Left cardiac atrium (tissue), 4 donors: ENCODE measurements at places on chromosomes 4 and X.

GRCh38 chr4:26619784-26620183, 35.9 kb downstream of the TBC1D19 start:
- no peak for DNase-seq

- no peak for DNase-seq
Measured at GRCh38 chr4:17447675-17448298, 64.1 kb downstream of the QDPR start.

DNA sequence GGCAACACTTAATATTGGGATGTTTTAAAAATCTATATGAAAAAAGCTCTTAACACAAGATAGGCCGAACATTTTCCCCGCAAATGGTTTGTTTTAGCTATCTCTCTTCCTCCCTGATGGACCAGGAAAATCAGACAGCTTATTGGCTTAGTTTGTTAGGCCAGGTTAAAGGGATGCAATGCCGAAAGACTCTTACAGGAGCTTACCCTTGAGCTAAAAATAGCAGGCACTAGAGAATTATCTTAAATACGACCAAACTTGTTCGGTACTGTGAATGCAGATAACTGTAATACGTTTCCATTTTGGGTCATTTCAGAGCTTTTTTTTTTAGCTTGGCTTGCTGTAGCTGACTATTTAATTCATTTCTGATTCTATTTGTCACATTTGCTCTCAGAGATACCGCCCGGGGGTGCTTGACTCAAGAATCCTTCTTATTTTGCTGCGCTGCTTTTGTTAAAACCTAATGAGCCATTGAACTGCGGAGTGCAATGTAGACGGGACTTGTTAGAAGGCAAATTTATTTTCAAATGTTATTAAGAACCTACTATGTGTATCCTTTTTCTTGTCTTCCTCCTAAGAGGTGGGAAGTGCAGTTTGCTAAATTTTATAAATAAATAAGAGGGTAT, 23.3 kb downstream of the PPARGC1A start:
- no peak for DNase-seq

DNA sequence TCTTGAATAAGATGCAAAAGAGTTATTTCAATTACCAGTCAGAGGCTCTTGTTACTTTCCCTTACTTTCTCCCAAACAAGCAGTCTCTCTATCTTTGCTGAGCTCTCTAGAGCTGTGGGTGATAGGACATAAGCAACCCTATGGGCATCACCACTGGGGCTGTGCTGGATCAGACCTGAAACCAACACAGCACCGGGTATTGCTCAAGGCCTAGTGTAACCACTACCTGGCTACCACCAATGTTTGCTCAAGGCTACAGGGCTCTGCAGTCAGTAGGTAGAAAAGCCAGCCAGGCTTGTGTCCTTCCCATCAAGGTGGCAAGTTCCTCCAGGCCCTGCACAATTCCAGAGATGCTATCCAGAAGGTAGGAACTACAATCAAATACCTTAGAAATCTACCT, 35.3 kb upstream of the AGTR2 start:
- no peak for DNase-seq

- no peak for DNase-seq
Measured at GRCh38 chr4:15717657-15718416, 15.0 kb downstream of the BST1 start.

- DNase-seq: no peak
Measured at GRCh38 chrX:53494436-53494835, 60.3 kb upstream of the HSD17B10 start.

DNA sequence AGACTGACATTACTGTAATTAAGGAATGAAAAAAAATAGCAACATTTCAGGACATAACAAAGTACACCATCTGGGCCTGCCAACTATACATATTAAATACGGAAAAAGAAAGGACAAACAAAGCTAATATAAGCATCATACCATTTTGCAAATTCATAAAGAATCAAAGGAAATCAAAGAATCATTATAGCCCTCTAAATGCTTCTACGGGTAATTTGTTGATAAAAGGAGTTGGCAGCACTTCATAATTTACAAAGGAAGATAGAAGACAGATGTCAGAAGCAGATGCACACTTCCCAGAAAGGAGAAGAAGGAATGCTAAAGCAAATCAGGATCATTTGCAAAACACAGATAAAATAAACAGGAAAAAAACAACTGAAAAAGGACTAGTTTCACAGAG, 1757.3 kb downstream of the PCDH7 start:
- no peak for DNase-seq
